Activated CD4-positive, alpha-beta T cell treated with anti-CD3 and anti-CD28 coated beads, Interleukin-2, amount 10 ng/mL, durations not matched to agents 7 days and 5 days (primary cell): ENCODE measurements at places on chromosomes 12 and 14. TPM values are rescaled to one million over a fixed set of nuclear protein-coding genes. Genes with fewer than 3 reads are reported as not detected.
A peak's percentile ranks its signal among the peaks of the same experiment; 100 is the strongest.

Gene MANSC1
- 0.27 TPM for total RNA-seq

Gene ART4
- not detected for total RNA-seq

Gene SMIM41
- total RNA-seq = not detected

Gene INHBC
- total RNA-seq = not detected

Gene CLEC7A
- total RNA-seq = not detected

Gene CLEC4C
- total RNA-seq = not detected

Gene LMNTD1
- not detected for total RNA-seq

Gene VWF
- total RNA-seq = not detected

Gene SETD1B
- 32.6 TPM for total RNA-seq

Gene C12orf50
- not detected for total RNA-seq

DNA sequence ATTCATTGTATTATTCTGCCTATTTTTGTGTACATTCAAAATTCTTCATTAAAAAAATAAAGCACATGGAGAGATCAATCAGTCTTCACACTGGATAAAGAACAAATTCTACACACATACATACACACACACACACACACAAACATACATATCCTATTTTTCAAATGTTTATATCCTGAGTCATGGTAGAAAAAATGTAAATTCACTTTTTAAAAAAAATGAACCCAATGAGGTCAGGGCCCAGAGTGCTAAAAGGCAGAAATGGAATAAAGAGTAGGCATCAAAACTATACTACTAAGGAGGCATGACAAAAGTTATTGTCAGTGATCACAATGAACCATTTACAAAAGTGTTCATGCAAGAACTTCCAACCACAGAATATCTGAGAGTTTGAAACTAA lies 17.3 kb downstream of the GALC start:
- no peak for DNase-seq

DNA sequence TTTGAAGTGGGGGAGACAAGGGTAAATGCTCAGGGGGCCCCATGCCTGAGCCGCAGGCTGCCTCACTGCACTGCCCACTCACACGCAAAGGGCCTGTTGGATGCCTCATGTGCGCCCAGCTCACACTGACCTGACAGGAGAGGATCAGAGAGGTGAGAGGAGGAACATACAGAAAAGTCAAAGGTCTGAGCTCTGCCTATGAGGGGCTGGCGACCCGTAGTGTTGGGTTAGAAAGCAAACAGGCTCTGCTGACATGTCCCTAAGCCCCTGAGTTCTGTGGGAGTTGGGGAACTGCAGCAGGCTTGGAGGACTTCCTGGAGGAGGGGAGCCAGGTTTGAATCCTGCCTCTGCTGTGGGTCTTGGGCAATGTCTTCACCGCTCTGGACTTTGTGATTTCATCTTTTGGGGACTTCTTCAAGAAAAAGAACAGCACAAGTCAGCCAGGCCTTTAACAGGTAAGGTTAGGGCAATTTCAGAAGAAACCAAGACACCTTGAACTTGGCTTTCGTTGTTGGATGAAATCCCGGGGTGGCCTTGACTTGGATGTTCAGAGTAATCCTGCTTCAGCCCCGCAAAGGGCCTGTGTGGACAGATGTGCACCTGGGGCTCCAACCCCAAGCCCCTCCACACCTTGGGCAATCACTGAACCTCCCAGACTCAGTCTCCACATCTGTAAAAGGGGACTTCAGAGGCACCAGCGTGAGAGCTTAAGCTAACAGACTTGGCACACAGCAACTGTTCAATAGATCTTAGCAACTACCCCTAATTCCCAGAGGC lies 116.8 kb downstream of the SCARB1 start:
- DNase-seq = no peak

- DNase-seq = no peak
Measured at GRCh38 chr12:106648736-106649135, 65.9 kb downstream of the RFX4 start.

DNA sequence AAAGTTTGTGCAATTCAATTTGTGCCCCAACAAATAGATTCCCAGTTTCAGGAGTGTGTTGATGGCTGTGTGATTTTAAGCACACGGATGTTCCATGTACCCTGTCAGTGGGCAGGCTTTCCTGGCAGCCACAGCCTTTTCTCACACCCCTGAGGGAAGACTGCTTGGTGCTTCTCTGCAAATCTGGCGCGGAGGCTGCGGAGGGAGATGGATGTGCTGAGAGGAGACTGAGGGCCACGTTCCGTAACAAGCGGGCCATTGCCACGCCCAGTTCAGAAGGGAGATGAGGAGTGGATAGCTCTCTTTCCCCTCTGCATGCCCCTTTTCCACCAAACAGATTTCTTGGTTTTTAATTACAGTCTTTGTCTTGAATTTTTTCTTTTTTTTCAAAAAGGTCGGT lies 89.1 kb downstream of the BEGAIN start:
- DNase-seq = no peak

DNA sequence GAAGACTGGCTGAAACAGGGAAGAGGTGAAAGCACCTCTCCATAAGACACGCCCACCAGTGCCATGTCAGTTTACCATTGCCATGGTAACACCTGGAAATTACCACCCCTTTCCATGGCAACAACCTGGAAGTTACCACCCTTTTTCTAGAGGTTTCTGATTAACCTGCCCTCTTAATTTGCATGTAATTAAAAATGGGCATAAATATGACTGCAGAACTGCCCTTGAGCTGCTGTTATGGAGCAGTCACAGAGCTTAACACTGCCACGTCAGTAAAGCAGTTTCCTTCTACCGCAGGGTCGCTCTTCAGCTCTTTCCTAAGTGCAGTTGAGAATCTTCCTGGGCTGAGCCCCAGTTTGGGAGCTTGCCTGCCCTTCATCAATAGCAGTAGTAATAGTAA lies 55.2 kb downstream of the RASSF3 start:
- DNase-seq = peak; percentile 63

- no peak for DNase-seq
Measured at GRCh38 chr12:124861492-124861891, 2.2 kb downstream of the SCARB1 start.

- DNase-seq = no peak
Measured at GRCh38 chr12:54932691-54933090, 51.9 kb downstream of the TESPA1 start.

DNA sequence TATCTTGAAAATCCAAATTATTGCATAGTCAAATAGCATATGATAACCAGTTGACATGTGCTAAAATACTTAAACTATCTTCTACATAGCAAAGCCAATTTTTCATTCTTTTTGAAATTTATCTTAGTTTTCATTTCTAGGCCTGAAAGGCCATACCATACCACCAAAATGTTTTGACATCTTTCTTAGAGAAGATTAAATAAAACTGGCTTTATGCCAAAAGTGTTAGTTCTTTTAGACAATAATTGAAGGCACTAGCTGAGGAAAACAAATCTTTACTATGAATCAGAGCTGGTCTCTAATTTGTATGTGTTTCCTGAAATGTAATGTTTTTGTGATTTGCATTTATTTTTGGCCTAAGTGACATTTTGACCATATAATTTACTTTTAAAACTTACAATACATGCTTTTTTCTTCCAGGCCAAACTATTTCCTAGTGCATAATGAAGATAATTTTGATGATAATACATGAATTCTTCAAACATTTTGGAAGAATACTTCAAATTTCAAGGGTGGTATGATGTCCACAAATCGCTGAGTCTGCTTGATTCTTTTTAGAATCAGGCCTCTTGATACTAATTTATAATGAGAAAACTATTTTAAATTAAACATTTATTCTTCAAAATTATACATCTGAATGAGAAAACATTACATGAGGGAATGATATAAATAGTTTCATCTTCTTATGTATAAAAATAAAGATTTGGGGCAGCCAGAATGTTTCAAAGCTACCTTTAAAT lies 6.5 kb upstream of the KCNMB4 start:
- DNase-seq = no peak

- DNase-seq = peak; percentile 50
Measured at GRCh38 chr14:52918486-52918885, 32.4 kb downstream of the FERMT2 start.

GRCh38 chr12:92938018-92938417 lies 8.9 kb upstream of the EEA1 start:
- no peak for DNase-seq

GRCh38 chr12:32284561-32284960 lies 114.8 kb upstream of the FGD4 start:
- no peak for DNase-seq

DNA sequence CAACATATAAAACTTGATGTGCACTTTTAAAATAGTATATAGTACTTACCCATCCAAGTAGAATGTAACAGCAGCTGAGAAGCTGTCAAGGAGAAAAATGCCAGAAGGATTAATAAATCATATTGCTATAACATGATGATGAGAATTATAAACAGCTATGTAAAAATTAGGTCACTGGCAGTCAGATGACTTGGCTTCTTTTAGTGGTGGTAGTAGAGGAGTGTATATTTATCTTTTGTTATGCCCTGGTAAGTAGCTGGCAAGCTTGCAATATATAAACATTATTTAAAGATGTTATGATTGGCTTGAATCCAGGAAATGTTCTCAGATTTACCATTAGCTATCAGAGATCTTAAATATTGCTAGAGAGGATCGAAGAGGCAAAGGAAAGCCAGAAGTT lies 471.0 kb upstream of the MGAT4C start:
- no peak for DNase-seq

- DNase-seq = no peak
Measured at GRCh38 chr14:83101846-83102245, 1568.2 kb upstream of the SEL1L start.

- no peak for DNase-seq
Measured at GRCh38 chr12:97038834-97039233, 131.8 kb downstream of the NEDD1 start.

- DNase-seq = no peak
Measured at GRCh38 chr14:79383475-79383874, 827.8 kb downstream of the DIO2 start.

DNA sequence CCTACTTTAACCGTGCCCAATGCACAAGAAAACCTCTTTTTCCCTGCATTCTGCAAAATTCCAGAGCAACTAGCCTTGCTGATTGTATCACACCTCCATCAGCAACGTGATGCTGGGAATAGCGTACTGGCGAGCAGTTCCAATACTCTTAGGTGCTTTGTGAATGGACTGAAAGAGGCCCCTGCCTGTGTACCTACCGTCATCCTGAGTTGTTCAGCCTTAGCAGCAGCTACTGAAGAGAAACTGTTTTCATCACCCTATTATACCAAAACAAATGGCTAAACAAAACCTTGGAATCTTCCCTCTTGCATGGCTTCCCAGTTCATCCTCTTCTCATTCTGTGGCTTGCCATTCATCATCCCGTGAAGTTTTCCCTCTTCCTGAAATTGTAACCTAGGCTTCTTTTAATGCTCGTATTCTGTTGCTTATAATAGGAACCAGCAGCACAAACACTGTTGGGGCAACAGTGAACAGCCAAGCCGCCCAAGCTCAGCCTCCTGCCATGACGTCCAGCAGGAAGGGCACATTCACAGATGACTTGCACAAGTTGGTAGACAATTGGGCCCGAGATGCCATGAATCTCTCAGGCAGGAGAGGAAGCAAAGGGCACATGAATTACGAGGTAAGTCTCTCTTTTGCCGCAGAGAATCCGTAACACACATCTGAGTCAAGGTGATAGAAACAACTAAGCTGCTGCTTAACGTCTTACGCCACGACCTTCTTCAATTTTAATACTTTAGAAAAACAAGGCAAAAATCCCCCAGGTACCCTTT lies 41.9 kb downstream of the RAD52 start:
- DNase-seq = no peak

GRCh38 chr14:39621223-39621622 lies 189.0 kb upstream of the FBXO33 start:
- DNase-seq = no peak

- DNase-seq = no peak
Measured at GRCh38 chr14:99759546-99759925, 33.7 kb upstream of the EML1 start.

DNA sequence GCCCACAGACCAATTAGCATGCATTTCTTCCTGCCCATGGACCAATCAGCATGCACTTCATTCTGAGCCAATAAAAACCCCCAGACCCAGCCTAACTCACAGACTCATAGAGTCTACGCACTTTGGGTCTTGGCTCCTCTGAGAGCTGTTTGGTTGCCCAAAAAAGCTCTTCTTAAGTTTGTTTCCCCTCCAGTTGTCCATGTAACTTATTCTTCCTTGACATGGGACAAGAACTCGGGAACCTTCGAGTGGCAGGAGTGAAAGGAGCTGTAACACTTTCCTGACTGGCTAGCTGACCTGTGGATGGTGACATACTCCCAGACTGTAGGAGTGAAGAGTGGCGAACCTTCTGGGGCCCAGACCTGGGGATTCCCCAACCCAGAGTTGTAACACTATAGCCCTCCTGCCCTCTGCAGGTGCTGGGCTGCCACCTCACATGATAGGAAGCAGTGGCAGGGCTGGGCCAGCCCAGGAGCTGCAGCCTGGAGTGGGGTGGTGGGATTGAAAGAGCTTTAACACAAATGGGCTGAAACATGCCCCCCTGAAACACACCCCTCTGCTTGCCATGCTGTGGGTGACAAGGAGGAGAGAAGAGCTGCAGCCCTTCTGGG lies 4.4 kb upstream of the BTBD7 start:
- no peak for DNase-seq

- DNase-seq = no peak
Measured at GRCh38 chr14:92253381-92253894, 69.5 kb upstream of the SLC24A4 start.

- no peak for DNase-seq
Measured at GRCh38 chr14:27090716-27091115, 492.9 kb upstream of the NOVA1 start.

GRCh38 chr14:75811136-75811829 lies 150.2 kb downstream of the TTLL5 start:
- DNase-seq = no peak

- no peak for DNase-seq
Measured at GRCh38 chr12:4118601-4119156, 154.9 kb upstream of the CCND2 start.

DNA sequence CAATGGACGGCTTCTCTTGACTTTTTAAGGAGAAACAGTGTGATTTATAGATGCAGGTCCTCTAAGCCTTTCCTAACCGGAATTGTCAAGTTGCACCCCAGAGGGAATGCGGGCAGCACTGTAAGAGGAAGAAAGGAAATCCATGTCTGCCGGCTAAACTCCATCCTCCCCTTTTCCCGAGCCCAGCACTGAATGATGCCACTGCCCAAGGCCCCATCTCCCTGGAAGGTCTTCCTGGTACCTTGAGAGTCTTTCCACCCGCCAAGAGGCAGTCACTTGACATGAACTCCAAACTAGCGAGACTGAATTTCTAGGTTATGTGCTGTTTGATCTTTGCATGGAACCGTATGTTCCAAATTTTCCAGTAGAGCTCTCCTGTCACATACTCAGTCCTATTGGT lies 313.4 kb upstream of the FKBP4 start:
- DNase-seq = no peak

GRCh38 chr12:80239867-80240266 lies 140.5 kb downstream of the OTOGL start:
- no peak for DNase-seq

- no peak for DNase-seq
Measured at GRCh38 chr12:9365296-9365695, 157.1 kb upstream of the PZP start.
